ENCODE measurements at places on chromosomes 12 and 14. TPM values are rescaled to one million over a fixed set of nuclear protein-coding genes. Genes with fewer than 3 reads are reported as not detected.

DNA sequence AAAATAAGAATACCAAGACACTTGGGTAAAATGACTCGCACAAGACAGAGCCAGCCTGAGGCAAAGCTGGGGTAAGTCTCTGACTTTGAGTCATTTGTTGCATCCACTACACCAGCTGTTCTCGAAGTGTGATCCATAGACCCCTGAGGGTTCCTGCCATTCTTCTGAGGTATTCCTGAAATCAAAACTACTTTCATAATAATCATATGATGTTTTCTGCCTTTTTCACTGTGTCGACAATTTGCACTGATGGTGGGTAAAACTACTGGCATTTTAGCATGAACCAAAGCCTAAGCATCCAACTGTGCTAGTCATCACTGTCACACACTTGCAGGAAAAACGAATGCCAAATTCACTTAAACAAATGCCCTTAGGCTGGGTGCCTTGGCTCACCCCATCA lies 135.5 kb upstream of the FUT8 start:
- H3K4me3 ChIP-seq = no peak overlapping the region
- no peaks in the 10 kb centered on the region for H3K27me3 ChIP-seq
- no peaks in the 10 kb centered on the region for H3K36me3 ChIP-seq

DNA sequence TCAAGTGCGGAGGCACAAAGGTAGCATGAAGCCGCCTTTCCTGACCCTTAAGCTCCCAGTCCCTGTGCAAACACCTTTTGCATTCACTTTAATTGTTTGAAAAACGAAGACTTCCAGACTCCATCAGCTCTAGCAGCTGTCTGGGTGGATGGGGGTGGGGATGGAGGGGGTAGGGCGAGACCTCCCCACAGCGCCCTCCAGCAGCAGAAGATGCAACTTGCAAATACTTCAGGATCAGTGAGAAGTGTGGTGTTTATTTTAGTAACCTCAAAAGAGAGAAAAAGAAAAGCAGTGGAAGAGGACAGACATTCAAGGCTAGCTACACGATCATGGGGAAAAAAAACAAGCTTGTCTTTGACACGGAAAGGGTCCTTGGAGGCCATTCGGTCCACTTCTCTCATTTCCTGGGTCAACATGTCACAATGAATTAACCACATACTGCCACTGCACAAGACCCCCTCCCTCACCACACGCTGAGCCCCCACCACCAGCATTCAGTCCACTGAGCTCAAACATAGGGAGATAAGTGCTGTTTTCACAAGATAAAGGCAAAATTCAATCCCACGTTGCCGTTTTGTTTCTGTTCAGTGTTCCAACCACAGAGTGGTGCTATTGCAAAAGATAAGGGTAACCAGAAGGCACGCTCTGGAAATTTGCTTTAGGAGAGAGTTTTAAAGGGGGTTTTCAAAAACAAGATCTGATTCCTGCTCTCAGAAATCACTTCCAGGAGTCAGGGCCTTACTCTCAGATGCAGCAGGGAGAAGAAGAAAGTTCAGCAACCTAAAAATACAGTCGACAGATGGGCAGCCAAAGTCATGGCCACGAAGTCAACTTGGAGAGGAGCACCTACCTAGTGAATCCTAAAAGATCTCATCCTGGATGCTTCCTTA lies 3.3 kb upstream of the NTF3 start:
- H3K4me3 ChIP-seq = no peak overlapping the region
- no peak overlapping the region for H3K27ac ChIP-seq
- H3K4me1 ChIP-seq = no peaks in the 10 kb centered on the region
- no peak for DNase-seq
- no peaks in the 10 kb centered on the region for H3K36me3 ChIP-seq

- H3K4me3 ChIP-seq = no peak overlapping the region
- no peaks in the 10 kb centered on the region for H3K36me3 ChIP-seq
- no peak for DNase-seq
- H3K27me3 ChIP-seq = no peaks in the 10 kb centered on the region
- no peak overlapping the region for H3K27ac ChIP-seq
Observed at GRCh38 chr12:3720772-3721171, 32.1 kb downstream of the CRACR2A start.

DNA sequence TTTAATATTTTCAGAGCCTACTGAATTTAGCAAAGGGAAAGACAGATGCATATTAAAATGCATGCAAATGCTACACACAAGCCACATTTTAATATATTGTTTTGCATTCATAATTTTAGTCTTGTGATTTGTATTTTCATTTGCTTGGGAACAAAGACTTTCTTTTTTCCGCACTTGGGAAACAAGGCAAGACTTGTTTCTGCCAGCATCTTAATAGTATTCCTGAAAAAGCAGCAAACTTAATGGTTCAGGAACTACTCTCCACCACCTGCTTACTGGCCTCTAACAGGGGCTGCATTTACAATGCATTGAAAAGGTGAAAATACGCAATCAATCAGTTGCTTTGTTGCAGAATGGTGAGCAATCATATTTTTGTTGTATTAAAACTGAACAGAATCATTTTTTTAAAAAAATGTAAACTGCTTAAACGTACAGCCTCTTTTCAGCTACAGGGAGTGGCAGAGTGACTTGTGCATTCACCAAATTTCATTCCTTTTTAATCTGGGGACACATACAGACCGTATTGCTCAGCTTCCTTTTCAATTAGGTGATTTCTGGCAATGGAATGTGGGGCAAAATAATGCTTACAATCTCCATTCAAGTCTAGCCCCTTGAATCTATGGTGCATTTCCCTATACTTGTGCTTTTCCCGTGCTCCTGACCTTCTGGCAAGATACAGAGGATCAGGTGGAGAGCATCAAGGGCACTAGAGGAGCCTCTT lies 144.1 kb upstream of the BTG1 start:
- DNase-seq = no peak
- H3K27ac ChIP-seq = no peak overlapping the region
- H3K36me3 ChIP-seq = no peaks in the 10 kb centered on the region
- H3K4me3 ChIP-seq = no peak overlapping the region

DNA sequence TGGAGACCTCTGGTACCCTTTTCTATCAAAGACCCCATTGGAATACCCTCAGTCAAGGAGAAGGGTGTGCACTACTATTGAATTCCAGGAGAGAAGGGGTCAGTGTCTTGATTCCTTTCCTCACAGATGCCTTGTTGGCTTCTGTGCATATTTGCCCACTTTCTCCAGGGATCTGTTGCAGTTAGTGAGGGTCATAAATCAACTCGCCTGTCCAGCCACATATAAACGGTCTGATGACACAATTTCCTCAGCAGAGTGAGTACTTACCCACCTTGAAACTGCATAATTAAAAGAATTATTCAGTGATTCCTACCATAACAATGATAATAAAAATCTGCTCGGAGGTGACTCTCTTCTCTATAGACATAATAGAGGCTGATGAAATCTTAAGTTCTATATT lies 13.9 kb upstream of the DCD start:
- no peaks in the 10 kb centered on the region for H3K36me3 ChIP-seq
- no peaks in the 10 kb centered on the region for H3K4me1 ChIP-seq
- no peak overlapping the region for H3K27ac ChIP-seq
- no peak for DNase-seq
- no peaks in the 10 kb centered on the region for H3K27me3 ChIP-seq
- no peak overlapping the region for H3K4me3 ChIP-seq

DNA sequence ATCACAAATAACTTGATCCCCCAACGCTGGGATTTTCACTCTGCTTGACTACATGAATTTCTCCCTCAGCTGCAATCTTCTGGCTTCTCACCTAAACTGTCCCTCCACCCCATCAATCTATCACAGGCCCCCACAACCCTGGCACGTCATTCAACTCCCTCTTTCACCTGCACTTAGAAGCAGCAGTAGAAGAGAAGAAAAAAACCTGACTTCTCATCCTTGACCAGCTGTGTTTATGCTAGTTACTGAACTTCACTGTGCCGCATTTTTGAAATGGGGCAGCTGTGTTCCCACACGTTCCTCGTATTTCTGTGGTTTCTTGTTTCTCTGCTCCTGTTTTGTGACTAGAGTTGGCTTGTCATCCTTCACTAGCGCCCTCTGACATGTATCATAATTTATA lies 35.0 kb downstream of the ITPR2 start:
- H3K4me3 ChIP-seq = no peak overlapping the region
- H3K4me1 ChIP-seq = peaks cover 26% of the 10 kb centered on the region
- DNase-seq = no peak
- no peaks in the 10 kb centered on the region for H3K27me3 ChIP-seq
- no peak overlapping the region for H3K27ac ChIP-seq

DNA sequence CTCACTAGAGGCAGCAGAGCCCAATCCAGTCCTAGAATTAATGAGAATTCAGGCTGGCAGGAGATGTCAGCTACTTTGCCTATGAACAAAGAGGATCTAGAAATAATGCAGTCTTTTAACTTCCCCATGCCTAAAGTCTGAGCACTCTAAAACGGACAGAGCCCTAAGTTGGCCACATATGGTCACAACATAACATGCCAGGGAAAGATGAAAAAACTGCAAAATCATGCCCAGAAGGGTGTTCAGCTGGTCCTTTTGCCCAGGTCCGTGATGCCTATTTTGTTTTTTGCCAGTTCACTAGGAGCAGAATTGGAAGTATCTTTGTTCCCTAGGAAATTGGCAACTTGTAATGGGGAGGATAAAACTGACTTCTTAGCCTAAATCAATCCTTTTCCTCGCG lies 20.3 kb upstream of the LMNTD1 start:
- no peak overlapping the region for H3K4me3 ChIP-seq
- H3K36me3 ChIP-seq = no peaks in the 10 kb centered on the region
- DNase-seq = no peak
- no peaks in the 10 kb centered on the region for H3K27me3 ChIP-seq

AACS gene
- polyA plus RNA-seq = 23.5 TPM

DNA sequence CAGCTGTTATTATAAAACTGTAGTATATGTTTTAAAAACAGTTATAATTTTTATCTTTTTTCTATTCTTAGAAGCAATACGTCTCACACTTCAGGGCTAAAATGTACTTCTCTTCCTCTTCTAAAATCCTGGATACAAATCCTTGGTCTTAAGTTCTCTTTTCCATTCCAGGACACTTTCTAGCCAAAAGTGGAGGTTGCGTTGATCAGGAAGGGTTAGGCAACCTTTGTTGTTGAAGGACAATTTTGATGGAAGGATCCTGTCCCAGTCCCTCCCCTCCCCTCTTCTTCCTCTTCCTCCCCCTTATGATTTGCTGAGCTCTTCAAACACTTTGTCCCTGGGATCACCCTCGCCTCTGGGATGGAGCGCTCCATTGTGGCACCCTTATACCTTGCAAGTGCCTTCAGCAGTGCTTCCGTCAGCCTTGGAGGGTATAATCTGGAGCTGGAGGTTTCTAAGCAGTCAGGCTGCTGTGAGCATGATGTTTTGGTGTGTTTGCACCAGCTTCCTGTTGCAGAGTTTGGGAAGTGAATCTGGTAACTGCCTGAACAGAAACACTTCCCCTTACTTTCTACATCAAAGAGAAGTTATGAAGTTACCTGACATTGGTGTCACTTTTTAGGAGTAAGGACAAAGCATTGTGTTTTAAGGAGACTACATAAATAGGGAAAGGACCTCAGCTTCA lies 87.4 kb upstream of the SLC38A2 start:
- no peak overlapping the region for H3K4me3 ChIP-seq
- H3K4me1 ChIP-seq = peaks cover 73% of the 10 kb centered on the region
- no peaks in the 10 kb centered on the region for H3K27me3 ChIP-seq
- no peak for DNase-seq
- H3K27ac ChIP-seq = no peak overlapping the region
- H3K36me3 ChIP-seq = no peaks in the 10 kb centered on the region

GPR65 gene
- polyA plus RNA-seq = not detected

CLEC4D gene
- polyA plus RNA-seq = not detected

DNA sequence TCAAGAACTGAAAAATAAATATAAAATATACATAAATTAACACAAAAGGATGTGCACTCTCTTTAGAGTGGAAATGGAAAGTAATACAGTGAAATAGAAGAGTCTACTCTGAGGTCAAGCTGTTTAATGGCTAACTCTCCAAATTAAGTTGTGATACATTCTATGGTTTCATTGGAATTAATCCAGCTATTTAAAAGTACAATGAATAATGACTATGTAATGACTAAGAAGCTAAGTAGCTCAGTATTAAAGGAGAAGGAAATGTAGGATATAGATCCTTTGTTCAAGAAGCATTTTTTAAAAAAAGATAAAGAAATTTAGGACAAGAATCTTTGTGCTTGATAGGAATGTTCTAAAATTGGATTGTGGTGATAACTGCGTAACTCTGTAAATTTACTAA lies 85.3 kb downstream of the LRP6 start:
- no peak overlapping the region for H3K27ac ChIP-seq
- 0 out of 2 replicates have a peak, but pooled peaks cover 5% of the 10 kb centered on the region for H3K4me1 ChIP-seq
- H3K36me3 ChIP-seq = peaks cover 50% of the 10 kb centered on the region
- no peak for DNase-seq
- H3K27me3 ChIP-seq = no peaks in the 10 kb centered on the region
- no peak overlapping the region for H3K4me3 ChIP-seq
